NCI-H2171 (cell line): ENCODE measurements at places on chromosomes 7 and 10.

- DNase-seq = no peak
These were observed 209.0 kb downstream of the MAGI2 start for GRCh38 chr7:79244482-79244881.

GRCh38 chr7:28666154-28666553 is 253.8 kb downstream of the CREB5 start:
- DNase-seq = no peak

- DNase-seq = no peak
These were observed 46.3 kb upstream of the ZNF365 start for GRCh38 chr10:62327885-62328284.

DNA sequence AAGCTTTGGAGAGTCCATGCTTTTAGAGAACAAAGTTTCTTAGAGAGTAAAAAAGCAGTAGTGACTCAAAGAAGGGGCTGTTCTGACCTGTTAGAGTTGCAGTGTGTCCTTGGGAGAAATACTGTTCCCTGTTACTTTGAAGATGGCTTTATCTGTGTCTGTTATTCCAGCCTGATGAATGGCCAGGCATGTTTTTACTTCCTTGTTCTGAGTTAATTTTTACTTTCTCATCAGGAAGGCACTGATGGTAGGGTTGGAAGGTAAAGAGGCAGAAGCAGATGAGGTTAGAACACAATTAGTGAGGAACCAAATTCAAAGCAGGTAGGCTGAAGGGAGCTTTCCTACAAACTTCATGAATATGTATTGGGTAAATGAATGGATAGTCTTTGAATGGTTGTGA is 138.5 kb upstream of the PRKCQ start:
- no peak for DNase-seq

- peak; percentile 7 for DNase-seq
These were observed 41.4 kb upstream of the PNLIPRP3 start for GRCh38 chr10:116385994-116386809.

- DNase-seq = no peak
These were observed 252.4 kb upstream of the TPK1 start for GRCh38 chr7:145088111-145088745.

GRCh38 chr10:126734015-126734414 is 63.5 kb upstream of the C10orf90 start:
- no peak for DNase-seq

- DNase-seq = no peak
These were observed 115.2 kb downstream of the TBXAS1 start for GRCh38 chr7:139944248-139944647.

DNA sequence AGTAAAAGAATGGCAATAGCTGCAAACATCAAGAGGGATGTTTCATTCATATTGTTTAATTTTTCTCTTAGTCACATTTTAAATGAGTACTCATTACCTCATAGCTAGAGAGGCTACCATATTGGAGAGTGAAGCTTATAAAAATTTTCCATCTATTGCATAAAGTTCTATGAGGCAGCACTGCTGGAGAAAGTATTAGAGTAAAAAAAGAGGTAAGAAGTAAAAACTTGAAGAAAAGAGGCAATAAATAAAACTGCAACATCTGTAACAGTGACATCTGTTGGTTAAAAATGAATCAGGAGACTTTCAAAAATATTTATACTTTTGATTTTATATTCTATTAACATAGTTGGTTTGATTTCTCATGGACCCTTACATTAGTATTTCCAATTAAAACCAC is 284.5 kb upstream of the SEMA3D start:
- DNase-seq = no peak

GRCh38 chr7:143413123-143413522 is 4.5 kb upstream of the EPHA1 start:
- no peak for DNase-seq

- peak; percentile 12 for DNase-seq
These were observed 21.3 kb downstream of the MDH2 start for GRCh38 chr7:76069238-76069638.

GRCh38 chr7:150939466-150939865 is 38.7 kb downstream of the KCNH2 start:
- DNase-seq = no peak

DNA sequence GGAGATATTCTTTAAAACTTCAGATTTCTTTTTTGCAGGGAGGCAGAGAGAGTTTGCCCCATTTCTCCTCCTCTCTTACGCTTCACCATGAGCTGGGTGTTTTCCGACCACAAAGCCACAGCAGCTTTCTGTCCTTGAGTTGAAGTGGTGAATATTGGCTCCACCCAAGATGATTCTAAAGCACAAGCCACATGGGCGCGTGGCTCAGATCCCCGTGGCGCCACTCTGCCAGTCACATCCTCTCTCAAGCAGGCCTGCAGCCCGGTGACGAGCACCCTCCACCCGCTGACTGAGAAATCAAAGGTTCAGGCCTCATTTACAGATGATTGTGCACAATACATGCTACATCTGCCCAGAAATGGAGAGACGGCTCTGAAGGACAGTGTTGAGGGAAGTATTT is 27.6 kb upstream of the RNF32 start:
- no peak for DNase-seq

DNA sequence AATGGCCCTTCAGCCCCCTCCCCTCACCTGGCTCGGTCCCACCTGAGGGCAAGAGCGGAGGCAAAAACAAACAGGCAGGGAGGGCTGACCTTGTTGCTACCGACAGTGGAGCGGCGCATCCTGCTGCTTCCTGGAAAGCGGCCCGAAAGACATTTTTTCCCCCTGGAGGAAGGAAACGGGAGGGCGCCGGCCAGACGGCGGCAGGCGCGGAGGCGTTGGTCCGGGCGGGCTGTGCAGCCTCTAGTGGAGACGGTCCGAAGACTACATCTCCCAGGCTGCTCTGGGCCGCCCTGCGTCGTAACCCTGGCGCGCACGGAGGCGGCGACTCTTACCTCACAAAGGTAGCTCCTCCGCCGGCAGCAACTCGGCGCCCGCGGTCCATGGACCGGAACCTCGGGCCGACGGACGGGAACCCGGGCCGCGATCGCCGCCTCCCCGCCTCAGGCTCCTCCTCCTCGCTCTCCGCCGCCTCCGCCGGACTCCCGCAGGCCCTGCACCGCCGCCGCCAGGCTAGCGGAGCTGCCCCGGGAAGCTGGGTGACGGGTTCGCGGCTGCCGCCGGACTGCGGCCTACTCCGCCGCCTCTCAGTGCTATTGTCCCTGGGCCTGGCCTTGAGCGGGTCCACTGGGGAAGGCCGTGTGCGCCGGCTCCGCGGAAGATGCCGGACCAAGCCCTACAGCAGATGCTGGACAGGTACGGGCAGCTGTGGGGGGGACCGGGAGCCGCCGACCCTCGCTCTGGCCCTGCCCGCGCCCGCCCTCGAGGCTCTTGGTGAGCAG is at the start of the genes CPEB3 and MARCHF5:
Gene CPEB3 (minus strand): TSS at position 242 of the 779 bp plus-strand sequence. CDS start 50,728 bp downstream, outside the sequence.
Gene MARCHF5 (plus strand): TSS at position 331 of the 779 bp plus-strand sequence. CDS start 328 bp downstream, at position 659.
- peak; percentile 79 for DNase-seq

DNA sequence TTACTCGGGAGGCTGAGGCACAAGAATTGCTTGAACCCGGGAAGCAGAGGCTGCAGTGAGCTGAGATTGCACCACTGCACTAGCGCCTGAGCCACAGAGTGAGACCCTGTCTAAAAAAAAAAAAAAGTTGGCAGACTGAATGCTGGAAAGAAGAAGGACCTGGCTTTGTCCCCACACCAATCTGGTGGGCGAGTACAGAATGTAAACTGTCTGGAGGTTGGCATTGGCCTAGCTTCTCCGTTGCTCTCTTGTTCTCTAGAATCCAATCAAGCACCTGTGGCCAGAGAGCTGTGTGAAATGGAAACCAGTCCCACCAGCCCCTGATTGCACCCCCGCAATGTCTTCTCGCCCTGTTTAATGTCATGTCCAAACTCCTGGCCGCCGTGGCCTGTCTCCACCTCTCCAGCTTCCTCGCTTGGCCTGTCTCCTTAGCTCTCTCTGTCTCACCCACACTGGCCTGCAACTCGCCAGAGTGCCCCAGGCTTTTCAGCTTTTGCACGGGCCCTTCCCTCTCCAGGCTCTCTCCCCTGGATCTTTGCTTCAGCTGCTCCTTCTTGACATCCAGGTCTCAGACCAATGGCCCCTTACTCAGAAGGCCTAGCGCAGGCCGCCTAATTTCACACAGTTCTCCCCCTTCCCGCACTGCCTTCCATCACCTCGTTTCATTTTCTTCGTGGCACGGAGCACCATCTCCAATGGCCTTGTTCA is 670 bp upstream of the AGK start:
- no peak for DNase-seq

DNA sequence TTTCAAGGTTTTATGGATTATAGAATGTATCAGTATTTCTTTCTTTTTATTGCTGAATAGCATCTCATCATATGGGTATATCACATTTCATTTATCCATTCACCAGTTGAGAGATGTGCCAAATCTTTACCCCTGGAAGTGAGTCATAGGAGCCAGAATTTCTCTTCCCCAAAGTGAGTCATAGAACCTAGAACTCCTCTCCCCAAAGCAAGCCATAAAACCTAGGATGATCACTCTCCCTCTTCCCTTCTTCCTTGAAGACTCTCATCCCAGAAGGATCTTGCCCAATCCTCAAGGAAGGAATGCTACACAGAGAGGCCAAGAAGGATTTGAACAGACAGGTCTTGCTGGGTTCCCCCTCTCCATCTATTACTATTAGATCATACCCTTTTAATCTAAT is 199.9 kb downstream of the EVX1 start:
- no peak for DNase-seq

DNA sequence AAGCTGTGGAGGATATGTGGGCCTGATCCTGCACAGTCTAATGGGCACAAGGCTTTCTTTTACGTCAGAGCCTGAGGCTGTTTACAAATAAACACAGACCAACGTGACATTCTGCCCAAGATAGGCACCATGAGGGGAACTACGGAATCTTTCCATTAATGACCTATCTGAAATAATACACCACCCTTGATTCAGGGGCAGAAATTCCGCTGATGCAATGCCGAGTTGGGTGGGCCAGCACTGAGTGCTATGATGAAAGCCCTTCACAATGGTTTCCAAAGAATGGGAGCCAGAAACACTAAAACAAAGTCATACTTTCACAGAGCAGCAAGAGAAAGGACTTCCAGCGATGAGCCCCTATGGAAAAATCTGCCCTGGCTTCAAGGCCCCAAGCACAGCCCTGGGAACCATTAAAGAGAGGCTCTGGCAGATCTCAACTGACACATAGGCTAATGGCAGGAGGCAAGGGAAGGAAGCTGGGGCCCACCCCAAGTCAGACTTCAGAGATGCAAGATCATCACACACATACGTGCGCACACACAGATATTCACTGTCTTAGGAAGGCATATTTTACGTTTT is 72.2 kb upstream of the DLX6 start:
- DNase-seq = no peak

DNA sequence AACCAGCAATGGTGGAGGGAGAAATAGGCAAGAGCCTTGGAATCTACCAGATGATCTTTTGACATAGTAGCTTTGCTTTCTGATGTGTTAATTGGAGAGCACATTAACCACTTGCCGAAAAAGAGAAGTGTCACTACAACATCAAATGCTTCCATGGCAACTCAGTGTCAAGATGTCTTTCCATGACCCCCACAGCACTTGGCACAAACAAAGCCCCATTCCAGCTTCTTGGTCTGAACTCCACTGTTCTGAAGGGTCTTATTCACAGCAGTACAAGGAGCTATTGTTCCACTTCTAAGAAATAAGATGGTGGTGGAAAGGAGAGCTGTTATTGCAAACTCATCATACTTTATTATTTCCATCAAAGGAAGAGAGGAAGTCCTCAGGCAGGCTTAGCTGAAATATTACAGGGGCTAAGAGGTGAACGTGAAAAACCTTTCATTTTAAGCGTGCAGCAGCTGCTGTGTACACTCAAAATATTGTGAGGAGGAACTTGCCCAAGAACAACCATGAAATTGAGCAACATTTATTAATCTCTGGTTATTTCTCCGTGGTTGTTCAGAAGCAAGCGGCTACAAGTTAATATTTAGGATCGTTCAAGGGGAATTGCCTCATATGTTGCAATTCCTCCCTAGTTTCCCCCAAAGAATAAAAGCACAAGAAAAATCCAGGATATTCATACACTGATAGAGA is 354.8 kb upstream of the CELF2 start:
- no peak for DNase-seq

- no peak for DNase-seq
These were observed 7.0 kb downstream of the PKD1L1 start for GRCh38 chr7:47941136-47941844.

GRCh38 chr7:30226614-30227268 is 57.7 kb upstream of the ZNRF2 start:
- peak; percentile 51 for DNase-seq

DNA sequence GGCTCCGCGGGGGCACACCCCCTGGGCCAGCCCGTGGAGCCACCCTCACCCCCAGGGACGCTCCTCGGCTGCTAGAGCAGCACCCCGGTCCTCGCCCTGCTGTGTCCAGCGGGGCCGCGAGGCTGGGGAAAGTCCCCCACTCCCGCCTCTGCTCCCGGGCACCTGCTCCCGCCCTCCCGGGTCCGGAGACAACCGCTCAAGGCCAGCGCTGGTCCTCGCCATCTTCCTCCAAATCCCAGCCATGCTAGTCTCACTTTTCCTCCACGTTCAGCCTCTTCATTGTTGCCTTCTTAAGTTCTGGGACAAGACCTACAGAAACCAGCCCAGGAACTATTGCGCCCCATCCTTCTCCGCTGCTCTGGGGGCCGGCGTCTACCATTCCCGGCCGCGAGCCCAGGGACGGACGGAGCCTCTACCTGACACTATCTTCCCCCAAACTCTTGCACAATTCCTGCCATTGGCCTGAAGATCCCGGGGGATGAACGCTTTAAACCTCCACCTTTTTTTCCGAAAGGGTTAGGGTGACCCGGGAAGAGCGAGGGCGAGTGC is 4.8 kb upstream of the KCP start:
- DNase-seq = no peak

- DNase-seq = no peak
These were observed 13.4 kb upstream of the GLI3 start for GRCh38 chr7:42250411-42250810.

- DNase-seq = no peak
These were observed 54.1 kb upstream of the RNF148 start for GRCh38 chr7:122756860-122757259.

DNA sequence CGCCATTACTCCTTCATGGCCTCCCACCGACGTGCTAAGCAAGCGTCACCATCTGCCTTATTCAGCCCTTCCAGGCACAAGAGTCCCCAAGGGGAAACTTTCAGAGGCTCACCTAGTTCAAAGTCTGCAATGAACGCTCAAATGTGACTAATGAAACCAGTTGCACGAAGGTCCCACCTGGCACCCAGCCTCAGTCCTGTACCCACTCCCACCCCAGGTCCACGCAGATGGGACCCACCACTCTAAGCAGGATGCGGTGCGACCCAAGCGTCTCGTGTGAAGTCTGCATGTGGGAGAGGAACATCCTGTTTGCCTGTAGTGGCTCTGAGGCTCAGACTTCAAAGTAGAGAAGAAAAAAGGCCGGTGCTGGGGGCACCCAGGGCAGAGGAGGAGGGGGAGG is 40.3 kb downstream of the RGS10 start:
- DNase-seq = peak; percentile 59

DNA sequence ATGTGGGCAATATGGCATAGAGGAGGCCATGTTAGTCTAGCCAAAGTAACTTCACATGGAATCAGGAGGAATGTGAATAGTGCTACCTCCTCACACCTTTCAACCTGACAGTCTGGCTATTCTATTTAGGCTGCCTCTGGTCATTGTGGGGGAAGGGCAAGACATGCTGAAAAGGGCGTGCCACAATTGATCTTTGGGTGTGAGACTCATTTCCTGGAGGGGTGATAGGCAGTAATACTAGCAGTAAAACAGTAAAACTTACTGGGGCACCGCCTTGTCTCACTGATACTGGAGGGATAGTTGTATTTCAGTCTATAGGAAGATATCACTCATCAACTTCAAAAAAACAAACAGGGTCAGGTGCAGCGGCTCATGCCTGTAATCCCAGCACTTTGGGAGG is 88.7 kb downstream of the TMEM168 start:
- DNase-seq = no peak

GRCh38 chr10:121879476-121879875 is 48.4 kb downstream of the ATE1 start:
- DNase-seq = no peak
